AG09309 (cell line): ENCODE measurements at places on chromosomes 13 and 19.

GRCh38 chr19:49850487-49851342, at the start of gene PTOV1:
Gene PTOV1, plus strand, starts transcription at chr19:49851159.
- DNase-seq, result peak; percentile 56

GRCh38 chr13:35144166-35144890, 202.3 kb downstream of the NBEA start:
- no peak for DNase-seq

DNA sequence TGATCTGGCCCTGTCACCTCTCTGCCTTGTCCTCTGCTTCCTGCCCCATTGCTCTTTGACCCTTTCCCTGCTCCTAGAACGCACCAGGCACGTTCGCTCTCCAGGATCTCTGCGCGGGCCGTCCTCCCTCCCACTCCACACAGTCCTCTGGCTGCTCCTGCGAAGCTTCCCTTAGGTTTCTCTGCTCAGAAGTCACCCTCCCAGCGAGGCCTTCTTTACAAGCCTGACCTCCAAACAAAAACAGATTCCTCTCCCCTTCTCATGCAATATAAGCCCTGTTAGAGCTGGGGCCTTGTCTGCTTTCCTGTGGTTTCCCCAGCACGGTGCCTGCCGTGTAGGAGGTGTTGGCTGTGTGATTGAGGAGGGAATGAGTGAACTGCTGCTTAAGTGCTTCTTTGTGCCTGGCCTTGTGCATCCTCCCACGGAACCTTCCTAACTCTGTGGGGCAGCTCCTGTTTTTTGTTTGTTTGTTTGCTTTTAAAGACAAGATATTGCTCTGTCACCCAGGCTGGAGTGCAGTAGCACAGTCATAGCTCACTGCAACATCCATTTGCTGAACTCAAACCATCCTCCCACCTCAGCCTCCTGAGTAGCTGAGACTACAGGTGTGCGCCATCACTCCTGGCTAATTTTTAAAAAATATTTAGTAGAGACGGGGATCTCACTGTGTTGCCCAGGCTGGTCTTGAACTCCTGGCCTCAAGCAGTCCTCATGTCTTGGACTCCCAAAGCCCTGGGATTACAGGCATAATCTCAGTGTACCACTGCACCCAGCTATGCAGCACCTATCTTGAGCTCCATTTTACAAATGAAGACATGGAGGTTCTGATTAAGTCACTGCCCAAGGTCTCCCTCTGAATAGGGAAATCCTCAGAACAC, 82.0 kb downstream of the SIPA1L3 start:
- no peak for DNase-seq

GRCh38 chr13:42950181-42950580, 41.9 kb downstream of the EPSTI1 start:
- DNase-seq, result no peak
